ENCODE measurements at places on chromosomes 4 and X. TPM values are rescaled to one million over a fixed set of nuclear protein-coding genes. Genes with fewer than 3 reads are reported as not detected.

BTC gene
- 1.8 TPM for polyA plus RNA-seq

POLR2B gene
- 84.9 TPM for polyA plus RNA-seq

BEX5 gene
- not detected for polyA plus RNA-seq

UFSP2 gene
- polyA plus RNA-seq = 15.1 TPM

PPP4R3C gene
- polyA plus RNA-seq = not detected

PLS3 gene
- 305 TPM for polyA plus RNA-seq

GRCh38 chr4:129342819-129343408 is 247.0 kb downstream of the C4orf33 start:
- DNase-seq = no peak

DNA sequence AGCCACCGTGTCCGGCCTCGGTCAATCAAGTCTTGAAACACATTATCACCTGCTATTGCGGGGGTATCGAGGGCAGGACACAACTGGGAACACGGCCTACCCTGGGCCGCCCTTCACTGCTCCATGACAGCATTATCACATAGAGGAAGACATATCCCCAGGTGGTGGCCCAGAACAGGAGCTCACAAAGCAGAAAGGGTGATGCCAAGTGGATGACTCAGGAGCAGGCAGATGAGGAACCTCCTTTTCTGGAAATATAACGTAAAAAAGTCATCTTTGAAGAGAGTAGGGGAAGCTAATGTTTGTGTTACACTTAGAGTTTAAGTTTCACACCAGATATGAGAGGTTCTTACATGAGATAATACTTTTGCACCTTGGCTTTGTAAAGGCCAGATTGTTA is 5.3 kb upstream of the SUPT20HL1 start:
- DNase-seq = no peak

- no peak for DNase-seq
Measured at GRCh38 chrX:134545510-134545909, 85.5 kb downstream of the HPRT1 start.

GRCh38 chrX:114532111-114532805 is 51.6 kb upstream of the HTR2C start:
- DNase-seq = no peak

GRCh38 chr4:152436384-152436783 is 99.5 kb downstream of the FBXW7 start:
- DNase-seq = no peak

DNA sequence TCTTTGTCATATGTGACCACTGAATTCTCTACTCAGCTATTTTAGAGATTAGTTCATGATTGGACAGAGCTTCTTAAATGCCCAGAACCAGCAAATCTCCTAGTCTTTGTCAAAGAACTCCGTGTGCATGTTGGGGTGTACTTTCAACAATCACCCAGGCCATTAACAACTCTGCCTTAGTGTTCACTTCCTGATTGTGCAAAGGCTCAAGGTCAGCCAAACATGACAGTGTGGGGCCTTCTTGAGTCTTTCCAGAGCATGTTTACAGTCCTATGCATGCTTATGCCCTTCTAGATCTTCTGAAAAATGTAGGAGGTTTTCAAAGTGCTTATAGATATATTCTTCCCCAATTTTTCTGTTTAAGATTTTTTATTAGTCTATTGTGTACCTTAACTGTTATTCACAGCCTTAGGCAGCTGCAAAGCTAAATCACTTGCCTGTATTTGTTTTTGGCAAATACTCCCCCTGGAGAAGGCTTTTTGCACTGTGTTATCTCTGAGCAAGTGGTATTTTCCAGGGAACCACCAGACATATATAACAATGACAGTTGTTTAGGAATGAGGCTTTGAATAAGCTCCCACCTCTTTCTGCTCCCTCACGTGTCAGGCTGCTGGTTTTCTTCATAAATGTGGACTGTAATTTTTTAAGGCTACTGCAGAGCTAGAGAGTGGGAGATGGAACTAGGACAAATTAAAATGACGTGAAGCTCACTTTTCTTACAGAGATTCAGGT is 24.0 kb upstream of the DRP2 start:
- no peak for DNase-seq

GRCh38 chr4:7430368-7430964 is 4.3 kb downstream of the PSAPL1 start:
- no peak for DNase-seq

DNA sequence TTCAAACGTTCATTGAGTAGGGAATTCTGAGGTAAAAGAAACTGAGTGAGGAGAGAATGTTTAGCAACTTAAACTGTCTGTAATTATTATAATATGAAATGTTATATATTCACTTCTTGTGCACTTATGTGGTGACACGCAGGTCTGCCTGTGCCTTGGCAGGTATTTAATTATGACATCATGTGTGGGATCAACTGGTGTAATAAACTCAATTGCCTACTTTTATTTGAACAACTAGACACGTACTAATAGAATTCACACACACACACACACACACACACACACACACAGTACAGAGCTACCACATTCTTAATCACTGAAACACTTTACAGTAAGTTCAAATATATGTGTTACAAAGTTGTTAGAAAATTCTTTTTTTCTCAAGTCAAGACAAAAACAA is 20.7 kb upstream of the SLC25A31 start:
- DNase-seq = no peak

DNA sequence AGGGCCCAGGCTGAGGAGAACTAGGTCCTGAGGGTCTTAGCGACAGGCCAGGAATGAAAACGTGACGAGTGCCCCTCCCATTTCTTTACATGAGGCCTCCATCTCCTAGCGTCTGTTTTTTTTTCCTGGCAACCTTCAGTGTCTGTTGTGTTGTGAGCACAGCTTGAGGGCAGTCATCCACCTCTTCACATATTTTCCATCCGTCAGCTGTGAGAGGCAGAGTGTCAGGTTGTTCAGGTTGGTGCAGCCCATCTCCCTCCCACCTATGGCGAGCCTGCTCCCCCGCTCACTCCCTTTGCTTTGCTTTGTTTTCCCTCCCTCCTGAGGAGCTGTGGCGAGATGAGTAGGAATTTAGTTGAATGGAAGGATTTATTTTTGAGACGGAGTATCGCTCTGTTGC is 51.7 kb upstream of the CHRNA9 start:
- no peak for DNase-seq

DNA sequence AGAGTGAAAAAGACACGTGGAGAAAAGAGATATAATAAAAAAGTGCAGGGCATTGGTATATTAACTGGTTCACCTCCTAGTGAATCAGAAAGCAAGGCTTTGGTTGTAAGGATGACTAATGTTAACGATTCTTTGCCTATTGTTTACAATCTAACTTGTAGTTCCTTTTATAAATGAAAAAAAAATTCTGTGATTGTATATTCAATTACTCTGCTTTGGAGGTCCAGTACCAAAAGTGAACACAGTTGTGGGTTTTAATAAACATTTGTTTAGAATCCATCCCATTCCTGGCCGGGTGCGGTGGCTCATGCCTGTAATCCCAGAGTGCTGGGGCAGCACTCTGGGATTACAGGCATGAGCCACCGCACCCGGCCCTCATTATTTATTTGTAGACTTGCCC is 36.9 kb upstream of the PRSS12 start:
- no peak for DNase-seq

GRCh38 chr4:145822181-145822580 is 116.4 kb downstream of the ZNF827 start:
- no peak for DNase-seq

DNA sequence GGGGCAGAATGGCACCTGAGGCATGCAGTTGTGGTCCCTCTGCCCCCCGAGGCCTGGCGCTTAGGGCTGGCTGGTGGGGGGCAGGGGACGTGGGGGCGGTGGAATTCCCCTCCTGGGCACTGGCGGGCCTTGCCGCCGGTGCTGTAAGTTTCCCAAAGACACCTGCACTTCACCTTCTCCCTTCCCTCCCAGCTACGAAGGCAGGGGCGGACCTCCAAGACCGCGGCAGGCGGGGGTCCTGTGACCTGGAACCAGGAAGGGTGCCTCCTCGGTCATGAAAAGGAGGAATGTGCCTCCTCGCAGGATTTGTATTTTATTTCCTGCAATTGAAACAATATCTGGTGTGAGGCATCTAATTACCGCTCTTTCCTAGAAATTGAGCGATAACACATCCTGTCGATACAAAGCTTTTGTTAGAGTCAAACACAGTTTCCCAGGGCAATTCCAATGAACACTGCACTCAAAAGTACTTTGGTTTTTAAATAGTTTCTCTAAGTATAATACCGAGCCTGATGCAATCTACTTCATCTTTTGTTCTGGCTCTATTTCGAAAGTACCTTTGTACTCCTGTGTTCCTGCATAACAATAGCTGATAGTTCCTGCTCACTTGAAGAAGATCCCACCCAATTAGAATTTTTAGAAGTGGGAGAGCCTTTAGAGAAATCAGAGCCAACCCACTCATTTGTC is 12.3 kb upstream of the ADRA2C start:
- no peak for DNase-seq

DNA sequence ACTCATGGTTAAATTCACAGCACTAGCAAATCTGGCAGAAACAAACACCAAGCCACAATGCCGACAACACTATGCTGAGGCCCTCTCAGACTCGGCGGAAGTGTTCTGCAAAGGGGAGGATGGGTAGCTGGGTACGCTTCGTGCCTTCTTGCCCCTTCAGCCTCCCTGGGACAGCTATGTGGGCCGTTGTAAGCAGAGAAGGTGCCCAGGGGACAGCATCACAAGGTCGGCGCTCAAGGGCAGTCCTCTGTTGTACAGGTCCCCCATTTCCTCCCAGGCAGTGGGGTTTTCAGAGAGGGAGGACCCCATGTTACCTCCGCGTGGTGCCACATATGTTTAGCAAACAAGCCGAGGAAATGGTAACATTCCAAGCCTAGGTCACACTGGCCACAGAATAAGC is 173.6 kb downstream of the AFAP1 start:
- DNase-seq = no peak

DNA sequence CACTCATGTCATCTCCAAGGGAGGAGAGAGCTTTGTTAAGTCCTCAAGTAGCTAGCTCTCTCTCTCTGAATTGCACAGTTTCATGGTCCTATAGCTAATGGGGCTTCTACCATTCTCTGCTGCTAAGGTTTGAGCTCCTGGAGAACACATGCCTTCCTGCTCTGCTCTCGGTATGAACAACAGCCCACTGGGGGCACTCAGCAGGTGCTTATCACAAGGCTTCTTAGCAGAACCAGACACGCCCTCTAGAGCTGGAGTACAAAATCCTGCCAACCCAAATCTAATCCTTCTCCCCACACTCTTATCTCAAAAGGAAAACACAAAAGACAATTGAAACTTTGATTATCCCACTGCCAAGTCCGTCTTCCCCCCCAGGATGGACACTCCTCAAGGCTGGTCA is 176.5 kb downstream of the HS3ST1 start:
- no peak for DNase-seq

DNA sequence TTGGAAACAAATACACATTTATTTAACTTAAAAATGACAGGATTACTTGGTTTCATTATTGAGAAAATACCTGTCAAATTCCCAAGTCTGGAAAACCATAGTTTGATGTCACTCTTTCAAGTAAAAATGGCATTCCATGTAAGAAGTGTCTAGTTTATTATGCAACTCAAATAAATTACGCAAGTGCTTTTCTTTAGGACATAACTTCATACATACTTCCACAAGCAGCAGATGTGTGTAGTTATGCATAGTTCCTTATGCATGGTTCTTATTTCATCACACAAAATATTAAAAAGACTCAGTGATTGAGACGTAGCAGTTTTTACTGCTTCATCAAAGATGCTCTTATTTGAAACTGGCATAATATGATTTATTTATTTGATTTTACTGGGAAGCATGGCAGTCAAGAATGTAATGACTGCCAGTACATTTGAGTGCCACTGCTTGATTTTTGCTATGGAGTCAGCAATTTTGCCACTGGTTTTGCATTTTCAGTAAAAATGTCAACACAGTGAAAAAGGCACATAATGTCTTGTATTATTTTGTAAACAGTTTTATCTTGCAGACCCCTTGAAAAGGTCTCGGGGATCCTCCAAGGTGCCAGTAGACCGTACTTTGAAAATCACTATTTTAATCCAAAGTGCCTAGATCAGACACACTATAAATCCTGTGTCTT is 62.1 kb downstream of the CLCN3 start:
- no peak for DNase-seq

DNA sequence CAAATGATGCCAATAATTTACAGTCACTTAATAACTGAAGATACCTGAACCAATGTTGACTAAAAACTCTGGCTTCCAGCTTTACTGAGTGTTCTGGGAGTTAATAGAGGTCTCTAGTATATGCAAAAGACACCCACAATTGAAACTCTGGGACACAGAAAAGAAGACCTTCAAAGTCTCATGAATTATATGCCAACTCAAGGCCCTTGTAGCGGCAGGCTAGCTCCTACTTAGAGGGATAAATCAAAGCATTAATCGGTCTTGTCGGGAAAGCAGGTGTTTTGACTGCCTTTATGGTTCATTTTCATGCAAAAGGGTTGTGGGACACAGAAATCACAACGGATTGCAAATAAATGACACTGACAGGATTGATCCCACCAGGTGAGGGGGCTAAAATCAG is 55.9 kb downstream of the PCDH18 start:
- no peak for DNase-seq

- DNase-seq = no peak
Measured at GRCh38 chr4:108943976-108944591, 181.2 kb upstream of the ETNPPL start.

GRCh38 chrX:78653118-78653822 is 5.9 kb downstream of the RTL3 start:
- peak; percentile 48 for DNase-seq

- no peak for DNase-seq
Measured at GRCh38 chrX:111634823-111635729, 45.9 kb upstream of the ALG13 start.

DNA sequence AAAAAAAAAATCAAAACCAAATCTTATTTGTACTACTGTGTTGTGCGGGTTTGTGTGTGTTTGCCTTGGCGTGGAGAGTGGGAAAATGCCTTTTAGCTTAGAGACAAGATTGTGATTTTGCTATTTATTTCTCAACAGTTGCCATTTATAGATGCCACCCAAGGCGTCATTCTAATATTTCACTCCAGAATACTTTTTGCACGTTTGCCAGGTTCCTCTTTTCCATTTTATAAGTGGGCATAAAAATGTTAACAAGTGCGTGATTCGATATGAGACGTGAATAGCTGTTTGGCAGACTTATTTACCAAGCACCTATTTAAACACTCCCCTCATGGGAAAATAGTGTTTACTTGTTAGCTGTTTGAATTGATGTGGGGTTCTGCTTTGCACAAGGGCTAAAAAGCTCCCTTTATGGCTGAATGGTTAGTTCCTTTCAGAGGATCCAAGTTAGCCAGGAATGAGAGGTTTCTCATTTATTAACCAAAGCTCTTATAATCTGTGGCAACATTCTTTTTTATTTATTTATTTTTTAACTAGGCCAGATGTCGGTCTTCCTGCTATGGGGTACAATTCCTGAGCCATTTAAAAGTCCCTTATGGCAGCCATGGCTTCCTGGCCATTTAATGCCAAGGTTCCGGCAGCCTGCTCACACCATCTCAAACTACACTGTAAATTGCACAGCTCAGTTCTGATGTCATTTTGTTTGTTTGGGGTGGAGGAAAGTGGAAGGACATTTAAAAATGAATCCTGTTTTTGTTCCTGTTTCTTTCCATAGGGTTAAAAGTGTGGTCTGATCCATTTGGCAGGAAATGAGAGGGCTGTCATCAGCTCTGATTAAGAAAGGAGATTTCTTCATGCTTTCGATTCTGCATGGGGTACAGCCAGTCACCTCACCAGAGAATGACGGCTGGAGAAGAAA is 14.6 kb downstream of the SMIM20 start:
- DNase-seq = no peak
